GM06990 (cell line): ENCODE measurements at places on chromosomes 12 and 14.
A peak's percentile ranks its signal among the peaks of the same experiment; 100 is the strongest.

DNA sequence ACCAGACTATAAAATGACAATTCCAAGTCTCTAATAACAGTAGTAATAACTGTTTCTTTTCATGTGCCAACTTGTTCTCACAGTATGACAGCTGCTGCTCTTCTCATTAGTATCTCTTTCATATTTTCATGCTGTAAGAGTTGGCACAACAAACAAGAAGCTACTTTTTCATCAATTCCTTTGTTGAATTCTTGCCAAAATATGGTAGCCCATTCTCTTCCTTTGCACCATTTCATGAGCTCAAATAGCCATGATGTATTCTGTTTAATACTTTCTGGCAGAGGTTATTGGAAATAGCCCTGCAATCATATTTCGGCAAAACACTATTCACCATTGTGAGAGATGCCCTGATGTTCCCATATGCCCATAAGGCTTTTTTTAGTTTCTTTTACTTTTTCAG is 1100.7 kb downstream of the TRHDE start:
- no peak for DNase-seq

DNA sequence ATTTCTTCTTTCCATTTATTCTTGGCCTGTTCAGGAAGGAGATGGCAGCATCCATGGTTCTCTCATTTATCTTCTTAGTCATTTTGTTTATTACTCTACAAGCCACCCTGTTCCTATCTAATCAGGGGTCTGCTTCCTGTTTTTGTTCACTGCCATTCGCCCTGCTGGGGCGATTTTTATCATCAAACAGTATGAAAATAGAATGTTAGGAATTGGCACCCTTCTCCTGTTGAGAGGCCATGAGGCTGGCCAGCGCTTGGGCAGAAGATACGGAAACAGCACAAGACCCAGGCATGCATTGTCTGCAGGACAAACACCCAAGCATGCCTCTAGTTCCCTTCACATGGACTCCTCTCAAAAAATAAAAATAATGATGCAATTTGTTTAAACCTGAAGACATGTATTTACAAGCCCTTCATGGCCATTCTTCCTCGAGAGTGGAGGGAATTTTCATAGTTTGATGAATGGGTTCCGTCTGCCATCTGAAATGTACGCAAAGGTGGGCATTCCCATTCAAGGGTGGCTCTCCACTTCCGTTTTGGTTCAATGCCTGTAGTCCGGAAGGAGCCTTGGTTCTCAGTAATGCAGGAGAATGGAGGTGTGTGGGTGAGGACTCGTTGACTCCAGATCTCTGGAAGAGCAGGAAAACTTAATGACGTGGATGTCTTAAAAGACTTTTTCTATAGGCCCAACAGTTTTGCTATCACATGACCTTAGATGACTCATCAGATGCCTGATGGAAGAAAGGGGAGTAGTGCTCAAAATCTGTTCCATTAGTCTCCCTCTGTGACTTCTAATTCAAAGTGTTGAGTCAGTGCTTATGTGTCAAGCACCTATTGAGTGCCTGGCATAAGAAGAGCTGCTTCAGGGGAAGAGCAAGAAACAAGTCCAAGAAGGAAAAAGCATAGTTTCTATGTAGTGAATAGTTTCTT is 252.4 kb upstream of the TBX3 start:
- DNase-seq = no peak

DNA sequence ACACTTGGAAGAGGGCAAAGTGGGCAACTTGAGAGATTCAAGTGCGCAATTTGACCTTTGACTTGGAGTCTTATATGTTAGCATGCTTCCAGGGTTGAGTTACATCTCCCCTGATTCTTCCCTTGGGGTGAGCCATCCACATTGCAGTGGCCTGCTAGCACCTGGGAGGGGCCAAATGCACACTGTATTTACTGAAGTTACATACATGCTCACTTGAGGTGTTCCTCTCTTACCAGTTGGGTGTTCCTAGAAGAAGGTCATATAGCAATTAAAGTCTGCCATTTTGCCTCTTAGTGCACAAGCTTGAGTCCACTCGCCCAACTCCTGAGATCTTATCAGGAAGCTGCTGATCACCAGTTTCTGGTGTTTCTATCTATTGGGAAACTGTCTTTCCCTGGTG is 13.7 kb upstream of the SPTLC2 start:
- DNase-seq = no peak

- no peak for DNase-seq
Measured at GRCh38 chr14:55109836-55110235, 19.2 kb upstream of the LGALS3 start.

DNA sequence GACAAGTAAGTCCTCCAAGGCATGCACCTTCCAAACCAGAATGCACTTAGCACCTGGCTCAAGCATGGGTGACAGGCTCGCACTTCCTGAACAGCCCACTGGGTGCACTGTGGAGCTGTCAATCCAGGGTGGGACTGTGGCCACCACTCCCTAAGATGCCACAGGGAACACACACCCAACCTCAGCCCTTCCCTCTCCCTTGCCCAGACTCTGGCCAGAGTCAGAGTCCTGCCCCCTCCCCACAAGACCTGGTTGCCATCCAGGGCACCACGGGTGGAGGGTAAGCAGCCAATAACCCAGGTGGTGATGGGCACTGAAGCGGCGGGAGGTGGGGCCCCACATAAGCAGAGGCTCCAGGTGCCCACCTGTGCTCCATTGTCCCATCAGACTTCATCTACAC is 160.6 kb downstream of the MYRFL start:
- DNase-seq = peak; percentile 24

- DNase-seq = no peak
Measured at GRCh38 chr12:52260361-52261207, 13.9 kb upstream of the KRT86 start.
